Immature natural killer cell (primary cell): ENCODE measurements at places on chromosomes 12 and 14. TPM values are rescaled to one million over a fixed set of nuclear protein-coding genes. Genes with fewer than 3 reads are reported as not detected.

The NELL2 gene
- polyA plus RNA-seq, result 9.3 TPM

The TAS2R8 gene
- not detected for polyA plus RNA-seq

The OTX2 gene
- polyA plus RNA-seq, result not detected

The INSM2 gene
- polyA plus RNA-seq, result not detected

The LIN7A gene
- polyA plus RNA-seq, result not detected

GRCh38 chr12:42002563-42002962, 142.1 kb downstream of the GXYLT1 start:
- DNase-seq, result no peak

DNA sequence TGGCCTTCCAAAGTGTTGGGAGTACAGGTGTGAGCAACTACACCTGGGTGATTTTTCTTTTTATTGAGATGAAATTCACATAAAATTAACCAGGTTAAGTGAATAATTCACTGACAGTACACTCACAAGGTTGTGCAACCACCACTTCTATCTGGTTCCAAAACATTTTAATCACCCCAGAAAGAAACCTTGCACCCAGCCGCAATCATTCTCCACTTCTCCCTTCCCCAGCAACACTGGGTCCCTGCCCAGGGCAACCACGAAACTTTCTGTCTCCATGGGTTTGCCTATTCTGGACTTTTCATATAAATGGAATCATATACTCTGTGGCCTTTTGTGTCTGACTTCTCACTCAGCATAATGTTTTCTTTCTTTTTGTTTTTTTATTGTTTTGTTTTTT, 26.3 kb upstream of the MLXIP start:
- no peak for DNase-seq

GRCh38 chr14:92905667-92906066, 17.3 kb upstream of the CHGA start:
- DNase-seq, result no peak

DNA sequence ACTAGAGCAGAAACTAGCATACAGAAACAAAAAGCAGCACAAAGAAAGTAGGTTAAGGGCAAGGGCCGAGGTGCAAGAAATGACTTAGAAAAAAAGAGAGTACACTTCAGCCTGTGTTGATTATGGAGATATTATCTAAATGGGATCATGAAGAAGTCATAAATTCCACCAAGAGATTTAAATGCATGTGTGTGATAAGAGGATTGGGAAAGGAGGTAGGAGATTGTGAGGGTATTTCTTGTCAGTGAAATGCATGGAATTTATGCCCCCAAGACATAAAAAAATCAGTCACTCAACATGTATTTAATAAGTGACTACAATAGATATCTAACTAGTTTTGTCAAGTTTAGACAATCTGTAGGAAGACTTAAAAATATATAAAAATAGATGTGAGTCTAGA, 976.2 kb upstream of the LRFN5 start:
- no peak for DNase-seq

DNA sequence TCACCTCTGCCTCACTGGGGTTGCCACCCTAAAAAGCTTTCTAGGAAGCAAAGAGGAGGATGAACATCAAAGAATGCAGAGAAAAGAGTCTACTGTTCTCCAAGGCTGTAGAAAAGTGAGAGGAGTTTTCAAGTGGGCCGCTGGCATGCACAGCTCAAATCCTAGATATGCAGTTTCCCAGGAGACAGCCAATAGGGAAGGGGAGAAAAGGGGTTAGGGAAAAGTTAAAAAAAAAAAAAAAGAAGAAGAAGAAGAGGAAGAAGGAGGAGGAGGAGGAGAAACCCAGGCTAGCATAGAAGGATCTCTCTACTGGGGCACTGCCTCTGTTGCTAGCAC, 682 bp downstream of the BATF start:
- DNase-seq, result no peak

- DNase-seq, result no peak
Observed at GRCh38 chr12:49455501-49455900, 83.3 kb upstream of the KCNH3 start.

DNA sequence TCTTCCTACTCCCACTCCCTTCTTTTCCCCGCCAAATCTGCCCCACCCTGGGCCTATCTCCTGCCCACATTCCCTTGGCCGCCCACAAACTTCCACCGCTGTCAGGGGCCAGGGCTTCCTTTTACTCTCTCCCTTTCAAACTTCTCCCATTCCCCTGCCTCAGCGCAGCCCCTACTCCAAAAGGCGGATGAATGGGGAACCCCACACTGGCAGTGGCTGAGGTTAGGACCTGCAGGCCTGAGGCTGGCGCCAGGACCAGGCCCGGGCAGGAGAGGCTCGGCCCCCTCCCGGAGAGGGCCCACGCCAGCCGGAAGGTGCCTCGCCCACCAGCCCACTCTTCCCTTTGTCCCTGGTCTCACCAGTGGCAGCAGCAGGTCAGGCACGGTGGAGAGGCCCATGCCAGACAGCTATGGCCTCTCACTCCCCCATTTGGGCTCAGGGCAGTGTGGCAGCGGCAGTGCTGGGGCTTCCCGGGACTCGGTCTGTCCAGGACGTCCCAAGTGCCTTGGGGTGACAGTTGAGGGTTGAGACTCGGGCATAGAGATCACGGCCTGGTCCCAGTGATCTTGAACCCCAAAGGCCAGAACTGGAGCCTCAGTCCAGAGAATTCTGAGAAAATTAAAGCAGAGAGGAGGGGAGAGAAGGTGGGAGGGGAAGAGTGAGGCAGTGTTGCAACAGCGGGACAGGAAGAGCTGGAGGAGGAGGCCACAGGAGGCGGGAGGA, at the start of gene TNFRSF1A:
Gene TNFRSF1A, minus strand, starts transcription at position 660 of the 723 bp plus-strand sequence. Its CDS starts 262 bp downstream, at position 398.
- peak; percentile 59 for DNase-seq
